ENCODE measurements at places on chromosomes 6 and 20.

- no peak for DNase-seq
Measured at GRCh38 chr6:137768935-137769334, 98.1 kb upstream of the TNFAIP3 start.

DNA sequence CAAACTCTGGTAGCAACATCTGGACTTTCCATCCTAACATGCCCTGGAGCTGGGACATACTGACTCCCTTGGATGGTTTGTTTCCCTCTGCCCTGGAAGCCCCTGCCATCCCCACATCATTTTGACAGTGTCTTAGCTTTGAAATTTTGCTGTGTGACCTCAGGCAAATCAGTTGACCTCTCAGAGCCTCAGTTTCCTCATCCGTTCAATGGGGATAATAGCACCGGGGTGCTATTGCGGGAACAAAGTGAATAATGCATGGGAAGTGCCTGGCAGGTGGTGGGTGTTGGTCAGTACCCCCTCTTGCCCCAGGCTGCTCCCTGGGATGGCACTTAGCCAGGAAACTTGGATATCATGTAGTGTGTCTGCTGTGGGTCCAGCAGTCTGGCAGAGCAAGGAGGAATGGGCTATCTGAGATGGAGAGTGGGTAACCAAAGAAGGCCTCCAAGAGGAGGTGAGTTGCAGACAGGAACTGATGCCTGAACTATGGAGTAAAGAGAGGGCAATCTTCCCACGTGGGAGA, 88.6 kb downstream of the MRPL14 start:
- no peak for DNase-seq

GRCh38 chr6:32949113-32949512, 3.8 kb downstream of the HLA-DMA start:
- no peak for DNase-seq

GRCh38 chr6:28134716-28135115, 7.0 kb upstream of the ZKSCAN8 start:
- DNase-seq, result no peak

- DNase-seq, result no peak
Measured at GRCh38 chr6:157670466-157671186, 152.4 kb upstream of the SNX9 start.

DNA sequence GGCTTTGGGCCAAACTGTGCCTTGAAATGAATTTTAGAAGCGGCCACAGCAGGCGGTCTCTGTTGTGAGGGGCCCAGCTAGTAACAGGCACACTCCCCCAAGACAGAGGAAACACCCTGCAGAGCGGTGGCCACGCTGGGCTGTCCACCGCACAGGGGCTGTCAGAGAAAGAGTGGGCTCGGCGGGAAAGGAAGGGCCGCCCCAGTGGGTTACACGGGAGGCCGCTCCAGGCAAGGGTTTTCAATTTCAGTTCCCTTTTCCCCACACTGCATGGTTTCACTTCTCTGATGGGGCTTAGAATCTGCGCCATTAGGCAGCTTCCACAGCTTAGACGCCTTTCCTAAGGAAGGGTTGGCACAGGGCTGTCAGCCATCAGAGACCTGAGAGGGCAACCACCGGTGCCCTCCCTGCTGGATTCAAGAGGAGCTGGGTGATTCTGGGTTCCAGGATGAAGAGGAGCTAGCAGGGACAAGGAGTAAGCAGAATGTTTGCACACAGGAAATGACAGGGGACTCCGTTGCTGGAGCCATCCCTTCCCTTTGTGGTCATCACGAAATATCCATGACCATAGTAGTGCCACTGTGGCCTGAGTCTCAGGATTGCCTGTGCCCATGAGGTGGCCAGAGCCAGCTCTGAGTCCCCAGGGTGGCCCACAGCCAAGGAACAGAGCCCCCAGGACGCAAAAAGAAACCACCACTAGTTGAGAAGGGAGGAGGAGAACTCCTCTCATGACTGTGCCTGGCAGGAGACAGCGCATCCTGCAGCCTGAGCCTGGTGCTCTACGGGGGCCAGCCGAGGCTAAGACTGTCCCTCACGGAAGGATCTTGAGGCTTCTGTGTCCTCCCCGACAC, 282.7 kb downstream of the NRN1 start:
- DNase-seq, result no peak

- DNase-seq, result no peak
Measured at GRCh38 chr6:125843593-125843992, 52.8 kb downstream of the NCOA7 start.

- no peak for DNase-seq
Measured at GRCh38 chr6:165556116-165556843, 106.8 kb downstream of the PDE10A start.

DNA sequence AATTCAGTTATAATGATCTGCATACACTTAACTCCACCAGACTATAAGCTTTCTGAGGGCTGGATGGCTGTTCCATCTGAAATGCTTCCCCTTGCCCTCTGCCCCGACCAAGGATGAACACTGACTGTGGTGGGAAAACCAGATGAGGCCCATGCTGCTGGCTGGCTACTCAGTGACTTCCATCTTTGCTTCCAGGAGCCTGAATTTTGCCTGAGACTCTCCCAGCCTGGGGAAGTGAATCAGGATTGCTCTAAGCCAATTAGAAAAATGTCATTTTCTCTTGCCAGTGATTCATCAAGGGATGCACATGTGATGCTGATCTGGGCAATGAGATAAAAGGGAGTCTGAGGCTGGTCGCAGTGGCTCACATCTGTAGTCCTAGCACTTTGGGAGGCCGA, 1.7 kb upstream of the TOMM34 start:
- no peak for DNase-seq

- DNase-seq, result no peak
Measured at GRCh38 chr6:47168180-47168579, 126.0 kb upstream of the ADGRF1 start.

GRCh38 chr6:25026723-25027122, 91.0 kb upstream of the RIPOR2 start:
- DNase-seq, result no peak

GRCh38 chr20:56828402-56828801, 199.3 kb downstream of the TFAP2C start:
- no peak for DNase-seq

DNA sequence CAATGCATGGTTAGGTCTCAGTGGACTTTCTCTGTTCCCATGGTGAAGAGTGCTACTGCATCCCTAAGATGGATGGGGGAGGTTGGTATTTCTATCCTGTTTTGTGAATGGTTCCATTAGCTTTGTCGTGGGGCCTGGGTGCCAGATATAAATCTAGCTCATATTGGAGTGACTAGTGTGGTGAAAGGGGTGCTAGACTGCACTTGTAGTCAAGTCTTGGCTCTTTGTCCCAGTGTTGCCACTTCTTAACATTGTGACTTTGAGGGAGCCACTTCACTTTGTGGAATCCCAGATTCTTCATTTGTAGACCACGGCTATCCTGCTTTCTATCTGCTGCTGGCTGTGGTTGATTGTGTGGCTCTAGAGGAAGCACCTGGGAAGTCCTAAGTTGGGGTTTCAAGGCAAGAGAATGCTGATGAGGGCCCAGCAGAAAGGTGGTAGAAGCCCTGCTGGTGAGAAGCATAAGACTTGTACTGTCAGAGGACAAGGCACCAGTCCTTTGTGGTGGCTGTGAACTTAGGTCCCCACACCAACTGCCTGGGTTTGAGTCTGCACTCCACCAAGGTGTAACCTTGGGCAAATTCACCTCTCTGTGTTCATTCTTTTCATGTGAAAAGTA, 44.1 kb downstream of the VAPB start:
- no peak for DNase-seq

GRCh38 chr6:28135393-28135792, 6.3 kb upstream of the ZKSCAN8 start:
- no peak for DNase-seq

- no peak for DNase-seq
Measured at GRCh38 chr6:36840432-36841403, 1.5 kb upstream of the CPNE5 start.

GRCh38 chr6:148414836-148415235, 72.2 kb downstream of the SASH1 start:
- no peak for DNase-seq

GRCh38 chr6:111259089-111259831, 172.0 kb downstream of the SLC16A10 start:
- peak; percentile 94 for DNase-seq

DNA sequence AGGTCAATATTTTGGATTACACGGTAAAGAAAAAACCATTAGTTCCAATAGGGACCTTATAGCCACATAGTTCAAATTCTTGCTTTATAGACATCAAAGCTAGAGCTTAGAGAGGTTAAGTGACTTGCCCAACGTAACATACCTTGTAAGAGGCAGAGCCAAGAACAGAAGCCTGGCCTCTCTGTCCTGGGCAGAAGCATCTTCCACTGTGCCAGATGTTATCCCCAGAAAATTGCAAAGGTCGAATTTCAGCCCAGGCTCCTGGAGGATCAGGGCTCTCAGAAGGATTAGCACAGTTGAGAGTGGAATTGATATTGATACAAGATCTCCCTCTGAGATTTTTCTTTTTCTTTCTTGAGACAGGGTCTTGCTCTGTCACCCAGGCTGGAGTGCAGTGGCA, 6.1 kb downstream of the SMIM28 start:
- no peak for DNase-seq

GRCh38 chr6:161444464-161444863, 170.6 kb upstream of the AGPAT4 start:
- no peak for DNase-seq

DNA sequence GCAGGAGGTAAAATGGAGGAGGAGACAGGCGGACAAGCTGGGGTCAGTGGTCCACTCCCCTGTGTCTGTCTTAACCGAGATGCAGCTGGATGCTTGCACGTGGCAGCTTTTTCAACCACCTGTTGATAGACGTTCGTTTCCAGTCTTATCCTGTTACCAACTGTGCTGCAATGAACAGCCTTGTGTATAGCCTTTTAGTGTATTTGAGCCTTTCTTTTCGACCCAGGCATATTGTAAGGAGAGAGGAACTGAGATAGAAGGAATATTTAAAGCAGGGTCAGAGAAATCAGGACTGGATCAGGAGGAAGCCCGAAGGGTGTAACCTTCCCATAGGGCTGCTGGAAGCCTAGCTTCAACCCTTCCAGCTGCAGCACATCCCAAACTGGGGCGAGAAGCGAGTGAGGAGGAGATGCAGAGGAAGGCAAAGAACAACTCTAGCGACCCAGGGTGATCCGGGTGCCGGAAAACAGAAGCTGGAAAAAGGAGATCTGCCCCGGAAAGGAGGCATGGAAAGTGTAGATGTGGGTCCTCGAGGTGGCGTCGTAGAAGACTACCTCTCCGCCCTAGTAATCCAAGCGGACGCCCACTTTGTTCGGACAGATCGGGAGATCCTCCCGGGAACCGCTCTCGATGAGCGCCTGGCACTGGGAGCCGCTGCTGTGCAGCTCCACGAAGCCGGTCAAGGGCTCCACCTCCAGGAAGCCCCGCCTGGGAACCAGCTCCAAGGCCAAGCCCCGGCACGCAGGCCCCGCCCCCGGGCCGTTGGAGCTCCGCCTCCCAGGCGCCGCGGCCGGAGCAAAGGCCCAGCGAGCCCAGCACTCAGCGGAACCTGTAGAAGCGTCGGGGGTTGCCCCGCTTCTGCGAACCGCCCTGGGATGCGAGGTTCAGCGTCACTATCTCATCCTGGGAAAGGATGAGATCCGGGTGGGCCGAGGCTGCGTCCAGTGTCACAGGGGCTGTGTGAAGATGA, 11.2 kb downstream of the TRIM31 start:
- peak; percentile 84 for DNase-seq

GRCh38 chr6:128882991-128883611, at the start of gene LAMA2:
LAMA2 (plus strand) TSS chr6:128883138; CDS start chr6:128883246, 108 bp downstream.
- DNase-seq, result no peak

GRCh38 chr20:31717478-31718201, 5.0 kb downstream of the BCL2L1 start:
- no peak for DNase-seq

DNA sequence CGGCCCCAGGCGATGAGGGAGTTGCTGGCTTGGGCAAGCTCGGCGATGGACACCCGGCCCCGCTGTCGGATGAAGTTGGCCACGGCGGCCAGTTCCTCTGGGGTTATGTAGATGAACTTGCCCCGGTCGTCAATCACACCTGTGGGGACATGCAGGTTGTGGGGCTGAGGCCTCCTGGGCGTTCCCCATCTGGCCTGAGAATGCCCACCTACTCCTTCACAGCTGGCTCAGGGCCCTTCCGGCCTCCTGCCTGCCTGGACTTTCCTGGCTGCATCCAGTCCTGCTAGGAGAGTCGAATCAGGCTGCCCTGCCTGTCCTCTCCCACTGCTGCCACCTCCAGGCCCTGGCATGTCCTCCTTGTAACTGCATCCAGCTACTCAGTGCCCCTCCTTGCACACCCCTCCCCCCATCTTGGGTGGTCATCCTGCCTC, 13.8 kb downstream of the DDRGK1 start:
- peak; percentile 34 for DNase-seq

DNA sequence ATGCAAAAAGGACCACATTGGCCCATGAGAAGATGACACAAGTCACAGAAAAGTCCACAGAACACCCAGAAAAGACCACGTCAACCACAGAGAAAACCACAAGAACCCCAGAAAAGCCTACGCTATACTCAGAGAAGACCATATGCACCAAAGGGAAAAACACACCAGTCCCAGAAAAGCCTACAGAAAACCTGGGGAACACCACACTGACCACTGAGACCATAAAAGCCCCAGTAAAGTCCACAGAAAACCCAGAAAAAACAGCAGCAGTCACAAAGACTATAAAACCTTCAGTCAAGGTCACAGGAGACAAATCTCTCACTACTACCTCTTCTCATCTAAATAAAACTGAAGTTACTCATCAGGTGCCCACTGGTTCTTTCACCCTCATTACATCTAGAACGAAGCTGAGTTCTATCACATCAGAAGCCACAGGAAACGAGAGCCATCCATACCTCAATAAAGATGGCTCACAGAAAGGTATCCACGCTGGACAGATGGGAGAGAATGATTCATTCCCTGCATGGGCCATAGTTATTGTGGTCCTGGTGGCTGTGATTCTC, 11.2 kb downstream of the MUCL3 start:
- no peak for DNase-seq

GRCh38 chr6:53999088-53999755, 112.0 kb upstream of the MLIP start:
- no peak for DNase-seq

- no peak for DNase-seq
Measured at GRCh38 chr6:39688494-39688893, 36.7 kb downstream of the KIF6 start.

DNA sequence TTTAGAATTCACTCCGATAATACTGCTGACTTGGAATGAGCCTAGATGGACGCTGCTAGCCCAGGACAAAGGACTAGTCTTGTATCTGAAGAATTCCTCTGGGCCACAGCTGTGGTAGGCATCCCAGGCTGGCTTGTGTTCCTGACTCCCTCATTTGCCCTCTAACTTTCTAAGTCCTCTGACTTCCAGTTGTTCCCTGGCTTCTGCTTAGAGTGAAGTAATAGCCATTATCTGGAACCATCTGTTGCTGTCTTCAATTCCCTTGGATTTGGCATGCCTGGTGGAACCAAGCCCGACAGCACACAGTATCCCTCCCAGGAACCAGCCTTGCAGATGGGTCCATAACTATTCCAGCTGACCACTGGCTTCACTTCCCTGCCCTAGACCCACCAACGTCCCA, 376.0 kb downstream of the SYNE1 start:
- no peak for DNase-seq

GRCh38 chr20:20462185-20462584, 94.3 kb downstream of the INSM1 start:
- DNase-seq, result no peak

Data from D341Med (cell line).